Activated CD8-positive, alpha-beta T cell treated with anti-CD3 and anti-CD28 coated beads for 36 hours (primary cell): ENCODE measurements at places on chromosomes 1 and 21. TPM values are rescaled to one million over a fixed set of nuclear protein-coding genes. Genes with fewer than 3 reads are reported as not detected.
A peak's percentile ranks its signal among the peaks of the same experiment; 100 is the strongest.

GRCh38 chr1:74579425-74579824 lies 67.0 kb upstream of the LRRC53 start:
- DNase-seq, result no peak
- no peak overlapping the region for H3K4me3 ChIP-seq

GRCh38 chr1:169124459-169124858 lies 18.0 kb downstream of the ATP1B1 start:
- H3K4me1 ChIP-seq, result peaks cover 6% of the 10 kb centered on the region
- no peak overlapping the region for H3K27ac ChIP-seq
- H3K4me3 ChIP-seq, result no peak overlapping the region
- DNase-seq, result no peak

DNA sequence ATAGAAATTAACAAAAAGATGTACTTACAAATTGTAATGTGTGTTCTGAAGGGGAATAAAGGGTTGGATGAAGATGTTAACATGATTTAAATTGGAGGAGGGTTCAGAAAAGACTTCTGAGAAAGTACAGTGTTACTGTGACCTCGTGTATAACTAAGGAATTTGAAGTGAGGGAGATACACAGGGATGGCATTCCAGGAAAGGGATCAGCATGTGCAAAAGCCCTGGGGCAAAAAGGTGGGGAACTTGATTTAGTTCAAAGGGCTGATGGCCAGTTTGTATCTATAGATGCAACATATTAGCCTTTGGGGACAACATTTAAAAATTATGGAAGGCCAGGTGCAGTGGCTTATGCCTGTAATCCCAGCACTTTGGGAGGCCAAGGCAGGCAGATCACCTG lies 33.3 kb upstream of the DEGS1 start:
- H3K27ac ChIP-seq, result no peak overlapping the region
- peaks cover 7% of the 10 kb centered on the region for H3K4me1 ChIP-seq
- no peaks in the 10 kb centered on the region for H3K27me3 ChIP-seq
- no peak for DNase-seq
- peaks cover 10% of the 10 kb centered on the region for H3K36me3 ChIP-seq

GRCh38 chr1:92797297-92797696 lies 12.4 kb upstream of the EVI5 start:
- H3K27ac ChIP-seq, result no peak overlapping the region
- peaks cover 25% of the 10 kb centered on the region for H3K27me3 ChIP-seq
- no peak overlapping the region for H3K4me3 ChIP-seq
- no peaks in the 10 kb centered on the region for H3K4me1 ChIP-seq
- DNase-seq, result no peak
- H3K36me3 ChIP-seq, result no peaks in the 10 kb centered on the region

DNA sequence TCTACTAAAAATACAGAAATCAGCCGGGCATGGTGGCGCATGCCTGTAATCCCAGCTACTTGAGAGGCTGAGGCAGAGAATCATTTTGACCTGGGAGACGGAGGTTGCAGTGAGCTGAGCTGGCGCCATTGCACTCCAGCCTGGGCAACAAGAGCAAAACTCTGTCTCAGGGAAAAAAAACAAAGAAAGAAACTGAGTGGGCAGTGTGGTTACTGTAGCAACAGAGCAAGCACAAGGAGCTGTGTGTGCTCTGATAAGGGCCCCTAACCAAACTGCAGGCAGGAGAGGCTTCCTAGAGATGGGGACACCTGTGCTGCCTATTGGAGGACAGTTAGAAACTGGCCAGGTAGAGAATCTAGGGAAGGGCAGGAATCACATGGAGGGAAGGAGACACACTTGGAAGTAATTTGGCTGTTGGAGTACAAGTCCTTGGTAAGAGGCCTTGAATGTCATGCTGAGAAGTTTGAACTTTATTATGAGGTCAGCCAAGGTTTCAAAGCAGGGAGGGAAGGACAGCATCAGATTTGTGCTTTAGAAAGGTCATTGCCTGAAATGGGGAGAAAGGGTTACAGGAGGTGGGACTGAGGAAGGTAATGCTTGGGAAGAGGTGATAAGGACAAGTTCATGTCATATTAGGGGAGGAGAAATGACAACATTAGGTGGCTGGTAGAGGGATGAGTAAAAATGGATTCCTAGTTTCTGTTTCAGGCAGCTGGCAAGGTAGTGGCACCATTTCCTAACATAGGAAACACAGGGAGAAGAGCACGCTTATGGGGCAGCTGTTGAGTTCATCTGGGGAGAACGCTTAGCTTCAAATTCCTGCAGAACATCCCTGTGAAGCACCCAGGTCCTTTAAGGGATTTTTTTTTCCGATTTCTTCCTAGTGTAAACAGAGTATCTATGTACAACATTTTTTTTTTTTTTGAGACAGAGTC lies 69.2 kb upstream of the ARTN start:
- no peaks in the 10 kb centered on the region for H3K36me3 ChIP-seq
- peak overlapping the region; percentile 23 for H3K27ac ChIP-seq
- peaks cover 22% of the 10 kb centered on the region for H3K4me1 ChIP-seq
- peak; percentile 17 for DNase-seq

- H3K27ac ChIP-seq, result peak overlapping the region; percentile 97
- H3K36me3 ChIP-seq, result no peaks in the 10 kb centered on the region
- DNase-seq, result peak; percentile 82
- H3K4me1 ChIP-seq, result peaks cover 39% of the 10 kb centered on the region
- no peaks in the 10 kb centered on the region for H3K27me3 ChIP-seq
- peak overlapping the region; percentile 86 for H3K4me3 ChIP-seq
Observed at GRCh38 chr1:212566522-212567479, 41.8 kb upstream of the ATF3 start.

DNA sequence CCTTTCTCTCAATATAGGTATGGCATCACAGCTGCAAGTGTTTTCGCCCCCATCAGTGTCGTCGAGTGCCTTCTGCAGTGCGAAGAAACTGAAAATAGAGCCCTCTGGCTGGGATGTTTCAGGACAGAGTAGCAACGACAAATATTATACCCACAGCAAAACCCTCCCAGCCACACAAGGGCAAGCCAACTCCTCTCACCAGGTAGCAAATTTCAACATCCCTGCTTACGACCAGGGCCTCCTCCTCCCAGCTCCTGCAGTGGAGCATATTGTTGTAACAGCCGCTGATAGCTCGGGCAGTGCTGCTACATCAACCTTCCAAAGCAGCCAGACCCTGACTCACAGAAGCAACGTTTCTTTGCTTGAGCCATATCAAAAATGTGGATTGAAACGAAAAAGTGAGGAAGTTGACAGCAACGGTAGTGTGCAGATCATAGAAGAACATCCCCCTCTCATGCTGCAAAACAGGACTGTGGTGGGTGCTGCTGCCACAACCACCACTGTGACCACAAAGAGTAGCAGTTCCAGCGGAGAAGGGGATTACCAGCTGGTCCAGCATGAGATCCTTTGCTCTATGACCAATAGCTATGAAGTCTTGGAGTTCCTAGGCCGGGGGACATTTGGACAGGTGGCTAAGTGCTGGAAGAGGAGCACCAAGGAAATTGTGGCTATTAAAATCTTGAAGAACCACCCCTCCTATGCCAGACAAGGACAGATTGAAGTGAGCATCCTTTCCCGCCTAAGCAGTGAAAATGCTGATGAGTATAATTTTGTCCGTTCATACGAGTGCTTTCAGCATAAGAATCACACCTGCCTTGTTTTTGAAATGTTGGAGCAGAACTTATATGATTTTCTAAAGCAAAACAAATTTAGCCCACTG lies 11.5 kb downstream of the HIPK1 start:
- peaks cover 44% of the 10 kb centered on the region for H3K36me3 ChIP-seq
- peaks cover 75% of the 10 kb centered on the region for H3K4me1 ChIP-seq
- H3K27me3 ChIP-seq, result no peaks in the 10 kb centered on the region
- peak overlapping the region; percentile 95 for H3K27ac ChIP-seq
- DNase-seq, result peak; percentile 85

- H3K36me3 ChIP-seq, result peaks cover 2% of the 10 kb centered on the region
- no peaks in the 10 kb centered on the region for H3K27me3 ChIP-seq
- no peak overlapping the region for H3K27ac ChIP-seq
- H3K4me3 ChIP-seq, result no peak overlapping the region
- peaks cover 12% of the 10 kb centered on the region for H3K4me1 ChIP-seq
Observed at GRCh38 chr1:182794676-182795201, 5.2 kb downstream of the NPL start.

DNA sequence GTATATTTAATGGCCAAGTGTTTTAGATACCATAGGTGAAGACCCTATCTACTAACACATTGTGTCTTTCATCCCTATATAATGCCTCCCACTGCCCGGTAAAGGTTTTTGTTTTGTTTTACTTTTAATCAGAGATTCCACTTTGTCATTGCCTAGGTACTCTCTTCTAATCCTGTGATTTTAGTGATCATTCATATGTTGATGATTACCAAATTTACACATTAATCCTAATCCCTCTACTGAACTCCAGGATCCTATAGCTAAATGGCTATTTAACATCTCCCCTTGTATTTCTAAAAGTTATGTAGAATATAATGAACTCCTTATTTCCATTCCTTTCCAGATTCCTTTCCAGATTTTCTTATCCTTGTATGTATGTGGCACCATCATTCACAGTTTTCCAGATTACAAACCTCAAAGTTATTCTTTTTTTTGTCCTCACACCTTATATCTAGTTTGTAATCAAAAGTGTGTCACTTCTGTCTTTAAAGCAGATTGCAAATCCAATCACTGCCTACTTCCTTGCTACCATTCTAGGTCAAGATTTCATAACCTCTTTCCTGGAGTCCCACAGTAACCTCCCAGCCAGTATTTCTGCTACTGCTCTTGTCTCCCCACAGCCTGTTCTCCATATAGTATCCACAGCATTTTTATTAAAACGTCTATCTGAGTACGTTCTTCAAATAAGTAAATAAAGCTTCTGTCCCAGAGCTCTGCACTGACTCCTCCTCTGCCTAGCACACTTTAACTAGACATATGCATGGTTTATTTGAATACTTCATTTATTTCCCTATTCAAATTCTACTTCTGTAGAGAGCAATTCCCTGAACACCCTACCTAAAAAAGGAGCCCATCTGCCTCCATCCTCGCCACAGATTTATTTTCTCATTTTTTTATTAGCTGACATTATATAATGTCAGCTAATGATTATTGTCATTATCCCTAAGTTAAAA lies 157.8 kb downstream of the KCNT2 start:
- DNase-seq, result no peak
- no peaks in the 10 kb centered on the region for H3K36me3 ChIP-seq
- H3K4me1 ChIP-seq, result no peaks in the 10 kb centered on the region
- no peaks in the 10 kb centered on the region for H3K27me3 ChIP-seq
- H3K4me3 ChIP-seq, result no peak overlapping the region

The OR2T2 gene
- not detected for total RNA-seq

The ATP6V1G3 gene
- total RNA-seq, result not detected

The PI4KB gene
- total RNA-seq, result 46.6 TPM

The TFF2 gene
- total RNA-seq, result not detected

The KRTAP21-2 gene
- total RNA-seq, result not detected
